ENCODE measurements at places on chromosomes 16 and 17. TPM values are rescaled to one million over a fixed set of nuclear protein-coding genes. Genes with fewer than 3 reads are reported as not detected.

GRCh38 chr16:87115646-87116045 is 201.5 kb downstream of the C16orf95 start:
- no peaks in the 10 kb centered on the region for H3K27me3 ChIP-seq
- H3K36me3 ChIP-seq, result no peaks in the 10 kb centered on the region
- DNase-seq, result no peak
- no peak overlapping the region for H3K27ac ChIP-seq
- H3K4me3 ChIP-seq, result no peak overlapping the region

DNA sequence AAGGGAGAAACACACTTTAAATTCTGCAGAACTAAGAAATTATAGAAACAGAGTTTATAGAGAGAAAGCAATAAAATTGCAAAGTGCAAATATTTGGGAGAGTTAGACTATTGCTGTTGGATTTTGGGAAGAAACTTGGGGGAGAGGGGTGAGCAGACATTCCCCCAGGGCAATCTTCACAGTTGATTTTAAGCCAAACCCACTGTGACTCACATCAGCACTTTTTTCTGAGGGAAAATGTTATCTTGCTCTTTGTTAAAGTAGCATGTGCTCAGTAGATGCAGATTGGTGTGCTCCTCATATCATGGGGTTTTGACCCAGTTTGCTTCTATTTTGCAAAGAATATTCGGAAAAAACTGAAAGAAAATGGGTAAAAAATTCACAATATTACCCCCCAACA is 367.6 kb downstream of the CDH11 start:
- H3K27ac ChIP-seq, result no peak overlapping the region
- no peak overlapping the region for H3K4me3 ChIP-seq
- no peak for DNase-seq
- 0 out of 2 replicates have a peak, but pooled peaks cover 9% of the 10 kb centered on the region for H3K4me1 ChIP-seq

KRTAP1-1 gene
- not detected for total RNA-seq

DNA sequence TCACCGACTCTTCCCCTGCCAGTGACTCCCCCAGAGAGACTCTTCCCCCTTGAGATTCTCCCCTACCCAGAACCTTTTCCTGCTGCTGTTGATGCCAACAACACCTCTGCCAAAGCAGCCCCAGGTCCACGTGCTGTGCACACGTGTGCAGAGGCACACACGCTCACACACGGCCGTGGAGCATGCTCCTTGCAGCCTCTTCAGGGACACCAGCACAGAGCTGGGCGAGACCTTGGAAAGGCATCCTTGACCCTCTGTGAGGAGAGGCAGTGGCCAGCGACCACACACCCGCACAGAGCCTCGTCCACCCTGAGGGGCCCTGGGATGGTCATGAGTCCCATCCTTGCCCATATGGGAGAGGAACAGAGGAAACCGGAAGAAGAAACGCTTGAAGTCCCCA is 181.9 kb downstream of the RBFOX3 start:
- no peak for DNase-seq
- H3K4me1 ChIP-seq, result no peaks in the 10 kb centered on the region
- H3K36me3 ChIP-seq, result no peaks in the 10 kb centered on the region
- H3K4me3 ChIP-seq, result no peak overlapping the region

DNA sequence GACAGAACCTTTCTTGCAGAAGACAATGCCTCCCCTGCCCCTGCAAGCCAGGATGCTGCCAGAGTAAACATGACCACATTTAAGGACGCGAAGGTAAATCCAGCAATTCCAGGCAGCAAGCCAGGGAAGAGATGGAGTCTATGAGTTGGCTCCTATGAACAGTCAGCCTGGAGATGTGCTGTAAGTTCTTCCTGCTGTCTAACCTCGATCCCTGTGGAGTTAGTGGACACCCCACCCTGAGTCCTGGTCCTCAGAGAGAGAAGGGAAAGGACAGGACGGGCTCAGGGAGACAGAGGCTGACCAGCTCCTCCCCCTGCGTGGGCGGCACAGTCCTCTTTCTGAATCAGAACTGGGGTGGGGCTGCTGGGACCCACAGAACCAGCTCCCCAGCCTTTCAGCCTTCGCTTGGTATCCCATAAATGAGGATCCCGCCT is 24.9 kb downstream of the CDC42EP4 start:
- H3K4me1 ChIP-seq, result peaks cover 46% of the 10 kb centered on the region
- no peak for DNase-seq
- no peak overlapping the region for H3K27ac ChIP-seq

DNA sequence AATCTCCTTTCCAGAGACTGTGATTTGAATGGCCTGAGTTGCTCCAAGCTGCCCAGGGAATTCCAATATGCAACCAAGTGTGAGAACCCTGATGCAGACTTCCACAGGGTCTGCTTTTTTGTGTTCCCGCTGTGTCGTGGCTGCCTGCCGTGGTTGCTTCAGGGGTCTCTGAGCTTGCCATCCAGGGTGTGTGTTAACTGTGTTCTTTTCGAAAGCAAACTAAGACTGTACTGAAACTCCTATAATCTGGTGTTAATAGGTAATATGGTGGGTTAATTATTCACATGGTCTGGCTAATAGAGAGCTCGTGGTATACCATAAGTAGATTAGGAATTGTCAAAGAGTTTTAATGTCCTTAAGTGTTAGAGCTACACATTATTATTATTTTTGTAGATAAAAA is 20.7 kb downstream of the UBN1 start:
- peaks cover 65% of the 10 kb centered on the region for H3K36me3 ChIP-seq
- DNase-seq, result no peak
- no peak overlapping the region for H3K4me3 ChIP-seq
- H3K4me1 ChIP-seq, result no peaks in the 10 kb centered on the region
- no peak overlapping the region for H3K27ac ChIP-seq

- H3K4me3 ChIP-seq, result no peak overlapping the region
- no peak overlapping the region for H3K27ac ChIP-seq
- peaks cover 95% of the 10 kb centered on the region for H3K36me3 ChIP-seq
- no peak for DNase-seq
- H3K27me3 ChIP-seq, result no peaks in the 10 kb centered on the region
- H3K4me1 ChIP-seq, result no peaks in the 10 kb centered on the region
These were observed 7.1 kb downstream of the SRCAP start for GRCh38 chr16:30706046-30706445.

- DNase-seq, result peak; percentile 67
- no peaks in the 10 kb centered on the region for H3K4me1 ChIP-seq
- H3K4me3 ChIP-seq, result no peak overlapping the region
- no peak overlapping the region for H3K27ac ChIP-seq
These were observed 24.9 kb downstream of the SBK1 start for GRCh38 chr16:28317040-28317880.

DNA sequence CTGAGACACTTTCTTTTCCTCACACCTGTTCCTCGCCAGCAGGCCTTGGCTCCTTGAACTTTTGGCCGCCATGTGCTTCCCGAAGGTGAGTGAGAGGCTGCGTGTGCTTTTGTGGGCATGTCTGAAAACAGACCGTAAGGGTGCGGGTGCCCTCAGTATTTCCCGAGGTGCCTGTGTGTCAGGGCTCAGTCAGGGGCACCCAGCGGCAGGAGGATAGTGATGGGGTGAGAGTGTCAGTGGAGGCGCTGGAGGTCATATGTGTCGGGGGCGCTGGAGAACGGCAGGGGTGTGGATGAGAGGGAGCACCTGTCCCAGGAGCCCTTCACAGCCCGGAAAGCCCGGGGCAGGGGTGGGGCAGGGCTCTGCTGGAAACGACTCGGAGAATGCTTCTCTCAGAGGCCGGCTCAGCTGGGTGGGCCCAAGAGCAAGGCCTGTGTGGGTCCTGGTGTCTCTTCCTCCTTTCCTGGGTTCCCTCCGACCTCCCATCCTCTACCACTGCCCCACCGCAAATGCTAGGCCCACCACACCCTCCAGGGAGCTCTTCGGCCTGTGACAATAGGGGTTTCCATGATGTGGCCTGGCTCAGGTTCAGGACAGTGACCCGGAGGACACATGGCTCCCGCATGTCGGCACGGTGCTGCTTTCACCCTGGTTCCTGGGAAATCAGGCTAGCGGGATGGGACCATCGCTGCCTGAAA is 451 bp downstream of the IL32 start:
- H3K4me3 ChIP-seq, result peak overlapping the region; percentile 35
- 0 out of 2 replicates have a peak, but pooled peaks cover 8% of the 10 kb centered on the region for H3K36me3 ChIP-seq
- no peak for DNase-seq
- H3K4me1 ChIP-seq, result peaks cover 24% of the 10 kb centered on the region
- H3K27me3 ChIP-seq, result no peaks in the 10 kb centered on the region
- H3K27ac ChIP-seq, result peak overlapping the region; percentile 87

GAST gene
- total RNA-seq, result not detected

TAC4 gene
- total RNA-seq, result not detected

- peaks cover 10% of the 10 kb centered on the region for H3K4me1 ChIP-seq
- H3K27ac ChIP-seq, result no peak overlapping the region
- H3K36me3 ChIP-seq, result no peaks in the 10 kb centered on the region
- H3K27me3 ChIP-seq, result no peaks in the 10 kb centered on the region
- no peak overlapping the region for H3K4me3 ChIP-seq
- DNase-seq, result no peak
These were observed 62.6 kb downstream of the KSR1 start for GRCh38 chr17:27518545-27519521.

DHRS7C gene
- total RNA-seq, result not detected

CCT6B gene
- 1.9 TPM for total RNA-seq

GRCh38 chr17:79062691-79063090 is 11.9 kb upstream of the ENGASE start:
- no peaks in the 10 kb centered on the region for H3K4me1 ChIP-seq
- no peak overlapping the region for H3K27ac ChIP-seq
- H3K27me3 ChIP-seq, result peaks cover 10% of the 10 kb centered on the region
- no peaks in the 10 kb centered on the region for H3K36me3 ChIP-seq
- no peak overlapping the region for H3K4me3 ChIP-seq
- DNase-seq, result no peak

VKORC1 gene
- 119 TPM for total RNA-seq

- H3K4me1 ChIP-seq, result no peaks in the 10 kb centered on the region
- H3K27ac ChIP-seq, result no peak overlapping the region
- no peaks in the 10 kb centered on the region for H3K36me3 ChIP-seq
- no peak overlapping the region for H3K4me3 ChIP-seq
- DNase-seq, result no peak
- no peaks in the 10 kb centered on the region for H3K27me3 ChIP-seq
These were observed 67.7 kb downstream of the KATNIP start for GRCh38 chr16:27617665-27618064.

DNA sequence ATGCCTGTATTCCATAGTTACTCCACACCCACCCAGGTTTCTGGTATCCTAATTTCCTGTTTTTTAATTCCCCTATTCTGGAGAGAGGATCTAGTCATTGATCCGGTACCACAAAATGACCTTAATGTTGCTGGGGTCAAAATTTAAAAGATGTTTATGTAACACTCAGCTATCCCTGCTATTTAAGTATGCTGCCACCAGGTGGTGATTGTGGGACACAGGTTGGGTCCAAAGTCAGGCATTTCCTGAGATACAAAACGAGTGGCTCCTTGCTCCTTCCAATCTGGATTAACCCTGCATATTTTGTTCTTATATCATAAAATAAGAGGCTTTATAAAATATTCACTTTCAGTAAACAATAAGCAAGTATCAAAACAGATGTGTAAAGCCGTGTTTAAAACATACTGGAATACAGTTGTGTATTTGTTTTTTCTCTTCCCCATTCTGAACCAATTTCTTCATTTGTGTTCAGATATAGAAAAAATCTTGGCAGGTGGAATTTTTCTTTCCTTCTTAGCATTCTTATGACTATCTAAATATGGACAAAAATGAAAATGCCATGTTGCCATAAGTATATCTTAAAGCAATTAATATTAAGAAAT is 16.3 kb downstream of the HS3ST4 start:
- no peak overlapping the region for H3K4me3 ChIP-seq
- H3K4me1 ChIP-seq, result no peaks in the 10 kb centered on the region
- H3K27me3 ChIP-seq, result 0 out of 2 replicates have a peak, but pooled peaks cover 4% of the 10 kb centered on the region
- no peak overlapping the region for H3K27ac ChIP-seq
- H3K36me3 ChIP-seq, result no peaks in the 10 kb centered on the region
- no peak for DNase-seq

GRCh38 chr16:22282254-22282892 is 14.8 kb upstream of the POLR3E start:
- H3K4me1 ChIP-seq, result no peaks in the 10 kb centered on the region
- no peak overlapping the region for H3K4me3 ChIP-seq
- DNase-seq, result no peak
- no peaks in the 10 kb centered on the region for H3K27me3 ChIP-seq

DNA sequence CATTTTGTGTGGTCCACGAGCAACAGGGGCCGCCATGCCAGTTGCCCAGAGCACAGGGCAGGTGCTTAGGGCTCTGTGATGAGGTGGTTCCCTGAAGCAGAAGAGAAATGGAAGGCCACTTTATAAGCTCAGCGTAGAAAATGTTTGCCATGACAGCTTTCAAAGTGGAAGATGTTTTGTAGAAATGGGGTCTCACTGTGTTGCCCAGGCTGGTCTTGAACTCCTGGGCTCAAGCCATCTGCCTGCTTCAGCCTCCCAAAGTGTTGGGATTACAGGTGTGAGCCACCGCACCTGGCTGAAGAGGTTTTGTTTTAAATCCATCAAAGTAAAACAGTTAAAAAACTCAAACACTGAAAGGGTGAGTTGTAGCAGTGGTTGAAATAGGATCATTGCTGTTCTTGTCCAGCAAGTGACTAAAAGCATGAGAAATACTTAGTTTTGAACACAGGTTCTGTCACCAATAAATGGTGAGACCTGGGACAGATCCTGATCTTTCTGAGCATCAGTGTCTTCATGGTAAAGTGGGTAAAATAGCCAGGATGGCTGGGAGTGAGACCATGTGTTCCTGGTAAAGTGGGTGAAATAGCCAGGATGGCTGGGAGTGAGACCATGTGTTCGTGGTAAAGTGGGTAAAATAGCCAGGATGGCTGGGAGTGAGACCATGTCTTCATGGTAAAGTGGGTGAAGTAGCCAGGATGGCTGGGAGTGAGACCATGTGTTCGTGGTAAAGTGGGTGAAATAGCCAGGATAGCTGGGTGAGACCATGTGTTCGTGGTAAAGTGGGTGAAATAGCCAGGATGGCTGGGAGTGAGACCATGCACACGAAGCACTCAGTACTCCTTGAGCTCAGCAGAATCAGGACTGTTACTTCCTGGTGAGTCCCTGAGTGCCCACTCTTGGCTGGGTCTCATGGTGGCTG is 46.0 kb downstream of the BANP start:
- no peaks in the 10 kb centered on the region for H3K4me1 ChIP-seq
- no peak overlapping the region for H3K27ac ChIP-seq
- no peak overlapping the region for H3K4me3 ChIP-seq
- no peaks in the 10 kb centered on the region for H3K27me3 ChIP-seq
- no peak for DNase-seq

GRCh38 chr17:29728490-29728889 is 105.8 kb upstream of the CORO6 start:
- peaks cover 38% of the 10 kb centered on the region for H3K4me1 ChIP-seq
- H3K27ac ChIP-seq, result no peak overlapping the region
- H3K36me3 ChIP-seq, result no peaks in the 10 kb centered on the region
- H3K27me3 ChIP-seq, result no peaks in the 10 kb centered on the region

GRCh38 chr16:13621639-13622038 is 298.3 kb upstream of the ERCC4 start:
- H3K36me3 ChIP-seq, result no peaks in the 10 kb centered on the region
- no peak overlapping the region for H3K27ac ChIP-seq
- DNase-seq, result no peak
- H3K27me3 ChIP-seq, result no peaks in the 10 kb centered on the region
- H3K4me1 ChIP-seq, result no peaks in the 10 kb centered on the region
- no peak overlapping the region for H3K4me3 ChIP-seq

All from SJSA1 (cell line).